ENCODE measurements at places on chromosomes 5 and 9. TPM values are rescaled to one million over a fixed set of nuclear protein-coding genes. Genes with fewer than 3 reads are reported as not detected.
A peak's percentile ranks its signal among the peaks of the same experiment; 100 is the strongest.

- no peaks in the 10 kb centered on the region for H3K27me3 ChIP-seq
- no peaks in the 10 kb centered on the region for H3K36me3 ChIP-seq
- no peaks in the 10 kb centered on the region for H3K4me1 ChIP-seq
- no peak overlapping the region for H3K27ac ChIP-seq
- DNase-seq: no peak
- H3K4me3 ChIP-seq: no peak overlapping the region
These were observed 262.8 kb downstream of the CDH10 start for GRCh38 chr5:24381861-24382489.

DNA sequence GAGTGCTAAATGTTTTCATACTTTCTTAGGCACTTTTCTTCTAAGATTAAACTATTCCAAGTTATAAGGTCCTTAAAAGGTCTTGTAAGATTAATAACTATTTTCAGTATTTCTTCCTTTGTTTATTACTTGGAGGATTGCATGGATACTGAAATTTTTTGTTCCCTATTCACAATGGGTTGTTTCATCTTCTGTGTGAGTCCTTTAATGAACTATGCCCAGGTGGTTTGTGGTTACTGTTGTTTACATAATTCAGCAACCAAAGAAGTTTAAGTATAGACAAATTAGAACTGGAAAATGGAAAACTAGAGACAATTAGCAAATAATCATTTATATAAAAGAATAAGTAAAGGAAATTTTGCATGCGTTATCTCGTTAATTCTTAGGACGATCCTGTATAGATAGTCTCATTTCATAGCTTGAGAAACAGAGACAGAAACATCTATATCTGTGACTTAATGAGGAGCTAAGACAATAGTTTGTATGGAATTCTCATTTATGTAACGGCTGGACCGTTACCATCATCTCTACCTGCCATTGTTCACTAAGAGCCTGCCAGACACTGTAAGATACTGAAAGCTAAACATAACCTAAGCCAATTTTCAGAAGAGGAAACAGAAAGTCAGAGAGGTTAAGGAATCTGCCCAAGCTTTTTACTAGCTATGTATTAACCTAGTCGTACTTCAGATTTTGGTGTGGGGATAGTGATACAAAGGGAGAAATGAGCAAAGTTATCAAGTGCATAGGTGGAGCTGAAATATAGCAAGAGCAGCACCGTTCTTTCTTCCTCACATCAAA is 148.2 kb downstream of the PAM start:
- no peak overlapping the region for H3K4me3 ChIP-seq
- no peaks in the 10 kb centered on the region for H3K36me3 ChIP-seq
- H3K4me1 ChIP-seq: no peaks in the 10 kb centered on the region
- DNase-seq: no peak

GRCh38 chr5:110341836-110342235 is 384.6 kb downstream of the TMEM232 start:
- no peak for DNase-seq
- no peak overlapping the region for H3K27ac ChIP-seq
- peaks cover 11% of the 10 kb centered on the region for H3K4me1 ChIP-seq
- H3K27me3 ChIP-seq: no peaks in the 10 kb centered on the region

DNA sequence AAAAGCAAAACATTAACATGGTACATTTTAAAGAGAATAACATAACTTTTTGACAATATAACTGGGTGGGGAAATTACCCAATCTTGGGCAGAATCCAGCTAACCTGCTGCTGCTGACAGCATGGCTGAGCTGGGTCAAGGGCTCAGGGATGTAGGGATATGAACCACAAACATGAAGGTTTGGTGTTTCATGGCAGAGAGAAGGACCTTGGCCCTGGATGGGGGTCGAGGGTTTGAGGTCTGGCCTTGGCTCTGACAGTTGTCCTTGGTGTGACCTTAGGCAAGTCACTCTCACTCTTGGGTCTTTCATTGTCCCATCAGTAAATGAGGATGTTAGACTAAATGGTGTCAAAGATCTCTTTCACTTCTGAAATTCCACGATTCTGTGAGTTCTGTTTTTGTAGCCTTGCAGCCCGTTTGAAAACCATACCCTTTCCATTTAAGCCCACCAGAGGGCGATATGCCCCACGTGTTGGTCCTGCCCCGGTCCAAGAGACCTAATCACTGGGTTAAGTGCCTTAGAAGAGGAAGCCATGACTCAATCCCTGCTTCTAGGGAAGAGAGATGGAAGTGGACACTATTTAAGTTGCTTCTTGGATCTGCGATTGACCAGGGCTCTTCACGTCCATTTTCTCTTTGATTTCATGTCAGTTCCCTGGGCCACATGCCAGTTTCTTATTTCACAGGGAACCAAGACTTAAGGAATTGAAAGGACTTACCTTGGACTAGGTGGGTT is 56.8 kb upstream of the TEX48 start:
- peak; percentile 95 for DNase-seq
- H3K27ac ChIP-seq: no peak overlapping the region
- peaks cover 6% of the 10 kb centered on the region for H3K4me1 ChIP-seq
- no peaks in the 10 kb centered on the region for H3K27me3 ChIP-seq
- no peak overlapping the region for H3K4me3 ChIP-seq
- no peaks in the 10 kb centered on the region for H3K36me3 ChIP-seq

DNA sequence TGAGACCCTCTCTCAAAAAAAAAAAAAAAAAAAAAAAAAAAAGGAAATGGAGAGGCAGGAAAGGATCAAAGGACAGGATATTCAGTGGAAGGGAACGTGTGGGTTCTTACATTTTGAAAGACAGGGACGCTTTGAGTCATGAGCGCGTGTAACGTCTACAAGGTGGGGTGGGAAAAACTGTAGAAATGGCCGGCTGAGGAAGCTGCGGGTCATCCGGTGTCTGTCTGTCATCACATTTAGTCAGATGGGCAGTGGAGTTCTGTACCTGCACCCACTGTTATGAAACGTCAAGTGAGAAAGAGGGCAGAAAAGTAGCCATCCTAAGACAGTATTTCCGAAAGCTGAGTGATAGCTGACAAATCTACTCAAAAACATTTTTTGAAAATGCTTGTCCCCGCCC is 159.8 kb downstream of the SMARCA2 start:
- H3K27me3 ChIP-seq: no peaks in the 10 kb centered on the region
- DNase-seq: no peak
- no peak overlapping the region for H3K27ac ChIP-seq

GRCh38 chr5:120901199-120901598 is 437.1 kb downstream of the PRR16 start:
- H3K27me3 ChIP-seq: no peaks in the 10 kb centered on the region
- no peak overlapping the region for H3K27ac ChIP-seq
- no peaks in the 10 kb centered on the region for H3K4me1 ChIP-seq
- no peak overlapping the region for H3K4me3 ChIP-seq
- no peak for DNase-seq

DNA sequence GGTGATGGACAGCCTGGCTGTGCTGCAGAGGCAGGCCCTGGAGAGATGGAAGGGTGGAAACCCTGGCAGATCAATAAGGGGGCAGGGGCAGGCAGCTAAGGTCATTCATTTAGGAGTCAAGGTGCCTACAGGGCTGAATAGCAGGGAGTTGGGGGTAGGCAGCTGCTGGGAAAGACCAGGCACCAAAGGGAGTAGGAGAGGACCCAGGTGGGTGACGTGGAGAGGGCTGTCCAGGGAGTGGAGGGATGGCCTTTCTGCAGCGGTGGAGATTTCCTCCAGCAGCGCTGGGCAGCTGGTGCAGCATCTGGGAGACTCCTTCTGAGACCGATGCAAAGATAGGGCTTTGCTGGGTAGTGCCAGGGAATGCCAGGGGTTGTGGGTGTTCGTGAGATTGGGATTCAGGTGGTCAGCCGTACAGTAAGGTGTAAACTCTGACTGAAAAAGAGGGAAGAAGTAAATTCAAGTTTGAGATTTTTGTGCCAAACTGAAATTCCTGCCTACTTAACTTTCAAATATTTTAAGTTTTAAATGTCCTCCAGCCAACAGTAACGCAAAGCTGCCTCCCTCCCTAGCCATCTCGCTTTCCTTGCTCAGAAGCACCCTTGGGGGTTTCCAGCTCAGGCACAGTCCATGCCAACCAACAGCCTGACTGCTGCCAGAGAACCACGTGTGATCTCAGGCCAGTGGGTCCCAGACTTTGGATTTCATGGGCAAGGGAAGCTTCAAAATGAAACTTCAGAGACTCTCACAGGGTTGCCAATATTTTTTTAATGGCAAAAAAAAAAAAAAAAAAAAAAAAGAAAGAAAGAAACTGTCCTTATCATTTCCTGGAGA is 18.6 kb upstream of the ANGPTL2 start:
- H3K36me3 ChIP-seq: no peaks in the 10 kb centered on the region
- H3K4me3 ChIP-seq: no peak overlapping the region
- peak; percentile 74 for DNase-seq
- no peaks in the 10 kb centered on the region for H3K27me3 ChIP-seq
- peaks cover 10% of the 10 kb centered on the region for H3K4me1 ChIP-seq

GRCh38 chr5:44389090-44389822 is at the start of gene FGF10:
Gene FGF10, minus strand, starts transcription at chr5:44389420. Its CDS starts 738 bp downstream, at chr5:44388682.
- DNase-seq: no peak
- H3K4me3 ChIP-seq: peak within 1 kb of the TSS; percentile 57
- H3K4me1 ChIP-seq: peaks cover 14% of the 10 kb centered on the region

DNA sequence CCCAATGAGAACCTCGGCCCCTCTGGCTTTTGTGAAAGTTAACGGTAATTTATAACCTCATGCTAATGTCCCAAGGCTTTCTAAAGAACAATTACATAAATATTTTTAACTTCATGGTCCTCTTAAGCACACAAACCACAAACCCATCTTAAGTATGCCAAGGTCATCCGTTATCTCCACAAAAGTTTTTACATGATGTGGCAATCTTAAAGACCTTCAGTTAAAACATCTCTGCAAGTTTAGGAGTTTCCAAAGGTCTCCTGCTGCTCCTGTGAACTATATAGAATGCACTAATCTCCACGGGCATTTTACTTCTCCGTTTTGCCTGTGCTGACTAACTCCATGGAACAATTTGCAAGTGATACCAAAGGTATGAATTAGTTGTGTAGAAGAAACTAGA is 228.2 kb downstream of the TLE1 start:
- H3K36me3 ChIP-seq: no peaks in the 10 kb centered on the region
- H3K27me3 ChIP-seq: no peaks in the 10 kb centered on the region
- H3K4me1 ChIP-seq: peaks cover 4% of the 10 kb centered on the region
- no peak overlapping the region for H3K27ac ChIP-seq
- no peak for DNase-seq
- no peak overlapping the region for H3K4me3 ChIP-seq

- no peaks in the 10 kb centered on the region for H3K4me1 ChIP-seq
- no peak overlapping the region for H3K4me3 ChIP-seq
- no peak overlapping the region for H3K27ac ChIP-seq
- no peaks in the 10 kb centered on the region for H3K36me3 ChIP-seq
- DNase-seq: no peak
- no peaks in the 10 kb centered on the region for H3K27me3 ChIP-seq
These were observed 36.8 kb upstream of the TEX48 start for GRCh38 chr9:114718801-114719221.

DNA sequence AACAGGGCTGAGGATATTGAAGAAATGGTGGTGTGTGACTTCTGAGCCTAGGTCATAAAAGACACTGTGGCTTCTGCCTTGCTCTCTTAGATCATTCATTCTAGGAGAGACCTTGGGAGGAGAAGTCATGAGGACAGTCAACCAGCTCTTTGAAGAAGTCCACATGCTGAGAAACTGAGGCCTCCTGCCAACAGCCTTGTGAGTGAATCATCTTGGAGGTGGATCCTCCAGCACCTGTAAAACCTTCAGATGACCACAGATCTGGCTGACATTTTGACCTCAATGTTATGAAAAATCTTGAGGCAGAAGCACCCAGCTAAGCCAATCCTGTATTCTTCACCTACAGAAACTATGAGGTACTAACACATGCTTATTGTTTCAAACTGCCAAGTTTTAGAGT is 165.9 kb downstream of the CARTPT start:
- no peak for DNase-seq
- H3K36me3 ChIP-seq: no peaks in the 10 kb centered on the region
- H3K4me1 ChIP-seq: peaks cover 43% of the 10 kb centered on the region
- H3K4me3 ChIP-seq: no peak overlapping the region
- no peak overlapping the region for H3K27ac ChIP-seq
- no peaks in the 10 kb centered on the region for H3K27me3 ChIP-seq

DNA sequence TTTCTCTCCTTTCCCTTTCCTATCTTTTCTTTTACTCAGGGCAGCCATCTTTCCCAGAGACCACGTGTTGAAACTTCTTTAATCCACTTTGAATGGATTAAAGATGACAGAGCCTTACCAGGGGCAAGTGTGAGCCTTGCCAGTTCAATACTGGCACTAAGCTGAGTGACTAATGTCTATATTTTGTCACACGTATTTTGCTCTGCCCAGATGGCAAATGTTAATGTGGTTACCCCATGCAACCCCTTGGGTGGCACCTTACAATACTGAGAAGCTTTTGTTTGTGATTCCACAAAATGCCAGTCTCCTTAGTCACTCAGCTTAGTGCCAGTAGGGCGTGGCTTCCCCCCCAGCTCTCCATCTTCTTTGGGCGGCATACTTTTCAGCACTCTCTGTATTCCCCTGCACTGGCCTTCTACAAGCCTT is 24.8 kb downstream of the ANXA1 start:
- H3K4me1 ChIP-seq: no peaks in the 10 kb centered on the region
- no peak overlapping the region for H3K27ac ChIP-seq
- H3K27me3 ChIP-seq: no peaks in the 10 kb centered on the region
- H3K36me3 ChIP-seq: no peaks in the 10 kb centered on the region
- no peak for DNase-seq

- peaks cover 94% of the 10 kb centered on the region for H3K4me1 ChIP-seq
- no peaks in the 10 kb centered on the region for H3K36me3 ChIP-seq
- no peak for DNase-seq
- H3K27me3 ChIP-seq: no peaks in the 10 kb centered on the region
These were observed 7.9 kb downstream of the TJP2 start for GRCh38 chr9:69181908-69182353.

GRCh38 chr9:76206821-76207220 is 187.4 kb downstream of the RFK start:
- H3K4me3 ChIP-seq: no peak overlapping the region
- H3K36me3 ChIP-seq: no peaks in the 10 kb centered on the region
- no peaks in the 10 kb centered on the region for H3K27me3 ChIP-seq
- no peak overlapping the region for H3K27ac ChIP-seq
- no peaks in the 10 kb centered on the region for H3K4me1 ChIP-seq

LVRN gene
- 1.3 TPM for total RNA-seq

LRRC19 gene
- not detected for total RNA-seq

SH3GL2 gene
- 3.7 TPM for total RNA-seq

GFI1B gene
- total RNA-seq: not detected

IL5 gene
- not detected for total RNA-seq

FBLL1 gene
- total RNA-seq: not detected

TRMT10B gene
- 11.2 TPM for total RNA-seq

ACSL6 gene
- total RNA-seq: 1.7 TPM

CANX gene
- 230 TPM for total RNA-seq

HSPB3 gene
- 115 TPM for total RNA-seq

EXOSC3 gene
- 52.0 TPM for total RNA-seq

MEIKIN gene
- not detected for total RNA-seq

Measured in esophagus muscularis mucosa (tissue), 4 donors.